ENCODE measurements at places on chromosomes 1 and 21.

DNA sequence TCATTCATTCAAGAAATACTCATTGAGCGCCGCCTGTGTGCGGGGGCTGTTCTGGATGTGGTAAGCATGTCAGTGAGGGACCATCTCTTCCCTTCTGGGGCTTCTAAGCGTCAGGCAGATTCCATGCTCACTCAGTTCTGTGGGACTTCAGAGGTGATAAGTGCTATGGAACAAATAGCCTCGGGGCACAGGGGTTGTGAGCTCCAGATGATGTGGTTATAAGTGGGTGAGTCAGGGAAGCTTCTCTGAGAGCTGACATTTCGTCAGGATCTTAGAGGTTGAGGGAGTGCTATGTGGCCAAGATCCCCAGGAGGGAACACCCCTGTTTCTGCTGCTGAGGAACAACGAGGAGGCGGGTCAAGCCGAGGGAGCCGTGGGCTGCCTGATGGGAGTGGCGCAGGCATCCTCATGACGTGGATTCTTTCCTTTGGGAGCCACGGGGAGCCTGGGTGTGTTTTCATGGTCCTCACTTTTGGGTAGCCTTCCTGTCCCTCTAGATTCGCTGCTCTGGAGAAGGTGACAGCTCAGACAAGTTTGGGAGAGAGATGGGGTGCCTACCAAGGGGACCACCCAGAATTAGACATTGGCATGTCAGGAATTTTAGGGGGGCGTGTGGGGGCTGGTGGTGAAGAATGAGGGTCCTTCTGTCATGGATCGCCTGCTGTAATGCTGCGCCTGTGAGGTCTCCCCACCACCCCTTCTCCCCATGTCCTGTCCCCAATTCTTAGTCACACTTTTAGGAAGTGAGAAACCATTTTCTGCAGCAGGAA is 38.5 kb downstream of the HUNK start:
- no peak for DNase-seq

DNA sequence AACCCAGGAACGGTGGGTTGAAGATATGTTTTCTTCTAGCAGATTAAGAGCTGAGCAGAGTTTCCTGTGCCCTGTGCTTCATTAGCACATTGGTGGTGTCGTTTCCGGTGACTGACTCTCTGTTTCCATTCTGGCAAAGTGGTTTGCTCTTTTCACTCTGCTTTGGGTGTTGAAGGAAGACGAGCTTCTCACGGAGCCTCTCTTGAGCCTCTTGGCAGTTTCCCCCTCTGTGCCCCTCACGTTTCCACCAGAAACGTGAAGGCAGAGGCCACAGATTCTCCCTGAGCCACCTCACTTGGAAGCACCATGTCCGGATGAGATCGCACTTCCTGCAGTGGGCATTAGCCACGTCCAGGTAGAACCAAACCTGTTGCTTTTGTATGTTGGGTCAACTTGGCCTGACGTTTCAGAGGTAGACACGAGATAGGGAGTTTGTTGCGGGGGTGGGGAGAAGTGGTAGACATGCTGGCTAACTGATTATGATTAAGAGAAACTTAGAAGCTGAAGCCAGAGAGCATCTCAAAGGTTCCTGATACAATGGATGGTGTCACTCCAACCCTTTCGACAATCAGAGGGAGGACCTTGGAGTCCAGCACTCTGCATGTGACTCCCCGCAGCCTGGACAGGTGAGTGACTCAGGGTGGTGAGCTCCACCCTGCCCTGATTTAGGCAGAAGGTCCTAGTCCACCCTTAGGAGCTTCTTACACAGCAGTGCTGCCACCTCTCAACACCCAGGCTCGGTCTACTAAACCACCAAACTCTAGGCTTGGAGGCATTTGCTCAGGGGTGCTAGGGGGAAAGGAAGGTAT is at the start of gene LAX1:
Gene LAX1, plus strand, starts transcription at position 155 of the 809 bp plus-strand sequence. Its CDS starts 383 bp downstream, at position 538.
- peak; percentile 79 for DNase-seq

GRCh38 chr1:71834601-71835441 is 447.5 kb downstream of the NEGR1 start:
- no peak for DNase-seq

DNA sequence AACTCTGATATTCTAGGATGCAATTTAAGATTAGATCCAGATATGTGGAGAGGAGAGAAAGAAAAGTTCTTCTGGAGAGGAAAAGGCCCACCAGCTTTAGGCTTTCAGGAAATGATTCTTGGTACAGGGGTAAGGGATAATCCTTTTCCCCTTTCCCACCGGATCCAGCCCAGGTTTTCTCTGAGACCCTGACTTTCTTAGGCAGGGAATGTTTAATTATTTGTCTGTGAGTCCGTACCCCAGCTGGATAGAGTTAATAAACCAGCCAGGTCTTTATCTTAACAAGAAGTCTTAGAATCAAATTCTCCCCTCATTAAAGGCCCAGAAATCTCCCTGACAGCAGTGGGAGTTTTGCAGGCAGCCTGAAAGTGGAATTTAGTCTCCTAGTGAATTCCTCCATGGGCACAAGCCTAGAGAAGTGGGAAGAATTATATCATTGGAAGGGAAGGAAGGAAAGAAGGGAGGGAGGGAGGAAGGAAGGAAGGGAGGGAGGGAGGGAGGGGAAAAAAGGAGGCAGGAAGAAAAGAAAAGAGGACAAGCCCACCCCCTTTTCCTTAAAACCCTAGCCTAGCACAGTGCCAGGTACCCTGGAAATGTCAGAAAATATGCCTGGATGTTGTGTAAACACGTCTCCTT is 189.0 kb downstream of the PLPP3 start:
- DNase-seq, result no peak

DNA sequence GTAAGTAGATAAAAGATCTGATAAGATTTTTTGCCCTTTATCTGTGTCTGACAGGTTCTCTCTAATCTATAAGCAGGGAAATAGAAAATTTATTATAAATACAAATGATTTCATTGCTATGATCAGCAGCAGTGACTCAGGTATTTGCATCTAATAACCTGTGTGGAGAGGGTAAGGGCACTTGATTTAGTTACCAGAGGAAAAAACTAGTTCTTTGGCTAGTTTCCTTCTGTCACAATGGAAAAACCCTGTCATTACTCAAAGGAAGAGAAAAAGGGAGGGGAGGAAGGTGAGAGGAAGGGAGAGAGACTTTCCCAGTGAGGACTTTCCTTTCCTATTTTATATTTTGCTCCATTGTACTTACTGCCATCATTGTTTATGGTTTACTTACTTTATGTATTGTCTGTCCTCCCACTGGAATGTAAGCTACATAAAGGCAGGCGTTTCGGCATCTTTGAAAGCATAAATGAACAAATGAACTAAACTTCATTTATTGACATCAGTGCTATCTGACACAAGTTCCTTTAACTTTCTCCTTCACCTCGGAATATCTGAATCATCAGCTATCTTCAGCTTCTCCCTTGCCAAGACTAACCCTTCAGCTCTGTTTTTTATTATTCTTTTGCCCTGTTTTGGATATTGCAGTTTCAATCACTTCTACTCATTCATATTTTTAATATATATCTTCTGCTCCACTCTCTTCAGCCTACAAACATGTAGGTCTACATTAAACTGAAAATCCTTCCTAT is 34.9 kb downstream of the WDR3 start:
- no peak for DNase-seq

DNA sequence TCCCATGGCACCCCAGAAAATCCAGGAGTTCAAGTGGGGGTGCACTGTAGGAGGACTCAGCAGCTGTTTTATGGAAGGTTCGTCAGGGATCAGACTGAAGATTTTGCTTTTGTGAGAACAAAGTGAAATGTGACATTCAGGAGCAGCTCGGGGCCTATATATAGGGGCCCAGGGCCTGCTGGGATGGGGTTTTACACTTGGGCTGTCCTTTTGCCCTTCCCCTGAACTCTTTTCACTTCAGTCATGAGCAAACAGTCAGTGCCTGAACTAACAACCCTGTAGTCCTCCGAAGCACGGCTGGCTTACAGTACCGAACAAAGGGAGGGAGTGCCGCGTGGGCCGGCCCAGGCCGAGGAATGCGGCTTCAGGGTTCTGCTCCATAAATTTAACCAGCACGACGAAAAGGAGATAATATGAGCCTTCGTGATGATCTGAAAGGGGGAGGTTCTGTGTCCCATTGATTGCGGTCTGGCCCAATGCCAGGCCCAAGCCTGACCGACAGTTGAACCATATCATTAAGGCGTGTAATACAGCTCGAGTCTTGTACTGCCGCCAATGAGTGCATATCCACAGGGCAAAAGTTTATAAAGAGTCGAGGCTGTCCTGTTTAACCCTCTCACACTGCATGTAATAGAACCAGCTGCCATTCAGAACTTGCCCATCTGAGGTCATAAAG is 139.9 kb downstream of the DHRS3 start:
- no peak for DNase-seq

- no peak for DNase-seq
Measured at GRCh38 chr21:41086569-41086968, 81.4 kb upstream of the BACE2 start.

- DNase-seq, result no peak
Measured at GRCh38 chr1:87403061-87403820, 74.6 kb downstream of the LMO4 start.

GRCh38 chr1:14824314-14824915 is 225.9 kb downstream of the KAZN start:
- no peak for DNase-seq

- peak; percentile 60 for DNase-seq
Measured at GRCh38 chr1:9867408-9868243, 42.4 kb downstream of the CTNNBIP1 start.

GRCh38 chr1:145858238-145858900 is 512 bp downstream of the PIAS3 start:
- no peak for DNase-seq
